ENCODE measurements at places on chromosomes 2 and 18. TPM values are rescaled to one million over a fixed set of nuclear protein-coding genes. Genes with fewer than 3 reads are reported as not detected.

TCF23 gene
- not detected for total RNA-seq

GRCh38 chr2:174603280-174603679, 5.7 kb upstream of the WIPF1 start:
- peak; percentile 59 for DNase-seq

- no peak for DNase-seq
These were observed 125.3 kb downstream of the PIK3C3 start for GRCh38 chr18:42080340-42080739.

GRCh38 chr2:174788291-174788929, 24.1 kb upstream of the CHRNA1 start:
- no peak for DNase-seq

DNA sequence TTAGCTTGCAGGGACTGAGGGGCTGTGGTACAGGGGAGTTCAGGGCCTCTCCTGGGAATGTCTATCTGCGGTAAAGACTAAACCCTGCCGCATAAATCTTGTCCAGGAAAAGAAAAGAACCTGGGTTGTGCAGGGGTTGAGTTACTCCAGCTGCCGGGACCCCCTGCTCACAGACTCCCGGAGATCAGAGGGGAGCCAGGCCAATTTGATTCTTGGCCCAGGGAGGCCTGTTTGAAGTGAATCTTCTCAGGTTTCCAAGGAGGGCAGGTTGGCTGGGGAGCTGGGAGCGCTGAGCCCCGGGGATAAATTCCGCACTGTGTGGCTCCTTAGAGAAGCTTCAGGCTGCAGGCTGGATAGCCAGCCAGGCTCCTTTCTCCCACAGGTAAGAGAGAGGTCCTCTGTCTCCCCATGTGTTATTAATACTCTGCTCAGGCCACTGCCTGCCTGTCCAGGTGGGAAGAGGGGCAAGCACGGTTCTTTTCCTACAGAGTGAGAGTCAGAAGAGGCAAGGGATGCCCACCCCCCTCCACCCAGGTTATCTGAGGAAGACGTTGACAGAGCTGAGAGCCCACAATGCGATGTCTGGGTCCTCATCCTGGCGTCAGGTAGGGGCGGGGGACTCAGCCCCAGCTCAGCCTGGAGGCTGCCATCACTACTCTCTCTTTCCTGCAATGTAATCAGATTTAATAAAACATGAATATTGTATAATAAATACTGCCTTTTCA, 82.7 kb downstream of the LONRF2 start:
- DNase-seq, result no peak
